ENCODE measurements at places on chromosomes 12 and 14. TPM values are rescaled to one million over a fixed set of nuclear protein-coding genes. Genes with fewer than 3 reads are reported as not detected.

The TIMM9 gene
- total RNA-seq = 30.9 TPM

The CLEC4A gene
- total RNA-seq = not detected

The CACNA2D4 gene
- 0.65 TPM for total RNA-seq

The NGB gene
- total RNA-seq = not detected

The PPM1H gene
- 4.3 TPM for total RNA-seq

The DAO gene
- total RNA-seq = not detected

The CCDC38 gene
- 0.10 TPM for total RNA-seq

The EPYC gene
- total RNA-seq = not detected

The ARHGDIB gene
- 636 TPM for total RNA-seq

The TPCN1 gene
- 18.3 TPM for total RNA-seq

The MYH6 gene
- total RNA-seq = not detected

The PTPRR gene
- total RNA-seq = 0.38 TPM

The CAPZA3 gene
- total RNA-seq = not detected

The NXPH4 gene
- 0.19 TPM for total RNA-seq

The PDE6H gene
- not detected for total RNA-seq

The MAP1LC3B2 gene
- total RNA-seq = 0.86 TPM

The LRRK2 gene
- 0.33 TPM for total RNA-seq

The DEGS2 gene
- total RNA-seq = under 0.01 TPM

The ZDHHC22 gene
- total RNA-seq = not detected

The CCND2 gene
- total RNA-seq = 258 TPM
